ENCODE measurements at places on chromosomes 7 and 10.

- DNase-seq = no peak
Measured at GRCh38 chr7:49564379-49564714, 209.1 kb upstream of the VWC2 start.

DNA sequence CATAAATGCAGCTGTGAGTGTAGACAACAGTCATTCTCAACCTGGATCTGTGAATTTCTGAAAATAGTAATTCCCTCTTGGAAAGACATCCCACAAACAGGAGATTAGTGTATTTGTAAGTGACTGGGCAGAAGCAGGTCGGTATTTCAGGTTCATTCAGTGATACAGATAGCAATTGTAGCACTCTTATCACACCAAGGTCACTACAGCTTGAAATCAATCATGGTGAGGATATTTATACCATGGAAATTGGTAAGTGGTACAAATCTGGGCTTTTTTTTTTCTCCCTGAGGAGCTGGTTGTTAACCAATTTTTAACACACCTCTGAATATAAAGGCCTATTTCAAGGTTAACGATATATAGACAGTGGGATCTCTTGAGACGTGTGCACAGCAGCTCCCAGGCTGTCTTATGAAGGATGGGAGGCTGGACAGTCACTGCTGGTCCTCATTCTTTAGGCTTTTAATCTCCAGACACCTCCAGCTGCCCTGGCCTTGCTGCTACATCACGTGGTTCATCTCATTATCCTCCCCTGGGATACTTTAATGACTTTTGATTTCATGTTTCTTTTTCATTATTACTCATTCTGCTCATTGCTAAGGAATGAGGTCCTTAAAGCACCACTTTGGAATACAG lies 87.1 kb downstream of the ITGA8 start:
- DNase-seq = no peak

GRCh38 chr7:25384788-25385505 lies 156.7 kb upstream of the NPVF start:
- no peak for DNase-seq

- no peak for DNase-seq
Measured at GRCh38 chr7:79341902-79342301, 111.6 kb downstream of the MAGI2 start.

DNA sequence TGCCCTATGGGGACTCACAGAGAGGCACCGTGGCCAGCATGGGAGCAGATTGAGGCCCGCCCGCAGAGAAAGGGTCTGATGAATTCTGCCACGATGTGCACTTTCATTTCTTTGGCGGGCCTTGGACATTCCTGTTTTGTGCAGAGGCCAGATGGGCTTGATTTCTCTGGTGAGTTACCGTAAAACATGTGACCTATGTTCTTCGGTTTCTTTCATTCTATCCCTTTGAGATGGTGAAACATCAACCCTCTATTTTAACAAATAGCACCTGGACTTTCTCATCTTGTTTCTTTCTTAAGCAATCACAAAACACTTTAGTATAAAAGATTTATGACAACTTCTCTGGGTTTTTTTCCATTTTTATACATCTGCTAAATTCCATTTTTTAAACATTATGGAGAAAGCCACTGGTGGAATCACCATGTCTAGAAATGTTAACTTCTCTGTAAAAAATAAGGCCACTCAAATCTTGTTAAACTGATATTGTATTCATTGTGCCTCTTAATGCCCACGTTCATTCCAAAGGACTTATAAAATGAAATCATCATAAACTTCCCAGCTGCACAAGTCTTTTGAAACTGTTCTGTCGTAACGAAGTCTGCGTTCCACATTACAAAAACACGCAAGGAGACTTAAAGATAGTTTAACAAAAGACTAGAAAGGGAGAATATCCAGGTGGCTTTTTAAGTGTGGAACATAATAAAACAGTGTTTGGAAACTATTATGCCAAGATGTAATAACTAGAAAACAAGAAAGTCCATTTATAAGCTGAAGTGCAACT lies 21.4 kb upstream of the ODAD2 start:
- DNase-seq = no peak

DNA sequence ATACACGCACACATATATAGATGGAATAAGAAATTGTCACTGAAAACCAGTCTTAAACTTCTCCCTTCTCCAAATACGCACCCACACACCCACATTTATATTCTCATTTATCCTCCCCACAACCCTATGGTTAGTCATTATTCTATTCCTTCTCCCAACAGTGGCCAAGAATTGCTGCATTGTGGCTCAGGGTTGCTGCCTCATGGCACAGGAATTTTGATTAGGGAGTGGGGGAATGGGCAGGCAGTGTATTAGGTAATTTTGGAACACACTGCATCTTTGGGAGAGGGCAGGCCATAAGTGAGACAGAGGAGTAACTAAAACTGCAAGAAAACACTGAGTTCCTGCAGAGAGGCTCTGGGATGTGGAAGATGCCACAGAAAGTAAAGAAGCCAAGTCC lies 35.7 kb downstream of the NAPEPLD start:
- no peak for DNase-seq

GRCh38 chr7:99448855-99449254 lies 10.1 kb downstream of the CPSF4 start:
- DNase-seq = no peak

DNA sequence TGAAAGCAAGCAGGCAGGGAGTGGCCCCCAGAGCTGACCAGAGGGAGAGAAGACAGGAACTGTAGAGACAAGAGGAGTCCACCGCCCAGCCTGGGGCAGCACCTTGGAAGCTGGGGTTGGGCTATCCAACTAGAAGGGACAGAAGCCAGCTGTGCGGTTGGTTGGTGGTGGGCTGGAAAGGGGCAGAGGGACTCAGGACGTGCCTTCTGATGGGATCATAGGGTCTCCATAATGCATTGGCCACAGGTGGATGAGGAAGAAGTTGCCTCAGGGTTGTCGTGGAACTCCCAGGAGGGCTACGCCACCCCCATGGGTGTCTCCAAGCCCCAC lies 114.0 kb upstream of the RET start:
- DNase-seq = no peak

GRCh38 chr7:798921-799470 lies 33.3 kb upstream of the SUN1 start:
- DNase-seq = no peak

DNA sequence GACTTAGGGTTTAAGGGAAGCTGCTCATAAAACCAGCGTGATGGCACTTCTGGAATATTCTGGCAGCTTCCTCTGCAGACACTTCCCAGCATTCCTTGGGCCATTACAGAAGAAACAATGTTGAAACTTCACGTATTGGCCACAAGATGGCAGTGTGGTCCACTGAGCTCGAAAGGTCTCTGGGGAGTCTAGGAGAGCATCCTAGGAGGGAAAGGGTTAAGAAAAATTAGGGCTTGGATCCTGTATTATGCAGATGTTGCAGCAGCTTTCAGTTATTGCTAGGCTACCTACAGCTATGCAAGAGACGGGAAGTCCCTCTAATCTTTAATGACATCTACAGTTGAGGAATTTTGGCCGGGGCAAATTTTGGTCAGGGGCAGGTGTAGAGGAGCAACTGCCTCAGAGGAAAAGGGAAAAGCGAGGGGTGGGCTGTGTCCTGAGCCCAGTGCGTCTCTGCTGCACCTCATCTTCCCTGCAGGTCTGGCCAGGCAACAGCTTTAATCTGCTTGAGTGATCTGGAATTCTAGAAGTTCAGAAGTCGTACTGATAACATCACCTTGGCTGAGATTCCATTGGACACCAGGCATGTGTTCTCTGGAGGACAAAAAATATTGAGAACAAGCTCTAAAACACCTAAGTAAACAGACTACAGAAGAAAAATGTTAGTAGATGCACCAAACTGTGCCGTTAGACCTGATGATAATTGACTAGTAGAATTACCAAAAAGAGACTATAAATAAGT lies 220.8 kb upstream of the PRSS58 start:
- DNase-seq = peak; percentile 76

DNA sequence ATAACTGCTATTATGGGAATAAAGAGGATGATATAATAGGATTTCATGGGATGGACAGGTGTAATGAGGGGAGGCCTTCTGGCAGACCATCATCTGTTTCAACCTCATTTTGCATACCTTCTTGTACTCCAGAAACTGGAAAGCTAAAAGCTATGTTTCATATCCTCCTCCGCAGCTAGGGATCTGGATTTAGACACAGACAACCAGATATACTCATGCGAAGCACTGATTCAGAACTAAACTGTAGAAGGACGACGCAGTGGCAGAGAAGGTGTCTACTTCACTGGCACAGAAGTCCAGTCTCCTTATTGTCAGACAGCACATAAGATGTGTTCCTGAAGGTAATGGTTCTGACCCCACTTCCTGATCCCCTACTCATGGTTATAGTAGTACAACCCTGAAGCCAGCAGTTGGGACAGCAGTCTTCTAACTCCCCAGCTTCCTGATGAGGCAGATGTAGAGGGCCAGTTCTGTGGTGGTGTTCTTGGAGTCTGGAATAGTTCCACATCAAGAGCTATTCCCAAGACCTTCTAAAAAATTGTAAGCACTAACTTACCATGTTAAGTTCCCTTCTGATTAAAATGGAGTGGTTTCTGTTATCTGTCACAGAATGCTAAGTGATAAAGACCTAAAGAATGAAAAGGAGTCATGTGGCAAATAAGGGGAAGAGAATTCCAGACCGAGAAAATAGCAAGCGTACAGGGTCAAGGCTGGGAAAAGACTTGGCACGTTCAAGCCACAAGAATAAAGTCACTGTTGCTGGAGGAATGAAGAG lies 550.3 kb downstream of the GRM8 start:
- no peak for DNase-seq

DNA sequence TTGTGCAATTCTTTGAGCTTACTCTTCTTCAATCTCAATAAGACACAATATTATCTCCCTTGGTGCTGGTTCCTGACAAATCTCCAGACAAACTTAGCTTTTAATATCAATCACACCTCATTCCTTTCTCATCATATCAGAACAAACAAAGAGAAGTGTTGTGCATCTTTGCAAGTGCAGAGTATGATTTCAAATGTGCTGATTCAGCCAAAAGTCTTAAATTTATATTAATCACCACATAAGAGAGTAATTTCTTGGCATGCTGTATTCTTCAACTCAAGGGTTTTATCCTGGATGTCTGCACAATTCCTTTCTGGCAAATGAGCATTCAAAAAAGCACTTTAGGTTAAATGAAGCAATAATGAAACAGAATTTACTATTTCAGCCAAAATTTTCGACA lies 877.8 kb downstream of the ANKRD7 start:
- no peak for DNase-seq

DNA sequence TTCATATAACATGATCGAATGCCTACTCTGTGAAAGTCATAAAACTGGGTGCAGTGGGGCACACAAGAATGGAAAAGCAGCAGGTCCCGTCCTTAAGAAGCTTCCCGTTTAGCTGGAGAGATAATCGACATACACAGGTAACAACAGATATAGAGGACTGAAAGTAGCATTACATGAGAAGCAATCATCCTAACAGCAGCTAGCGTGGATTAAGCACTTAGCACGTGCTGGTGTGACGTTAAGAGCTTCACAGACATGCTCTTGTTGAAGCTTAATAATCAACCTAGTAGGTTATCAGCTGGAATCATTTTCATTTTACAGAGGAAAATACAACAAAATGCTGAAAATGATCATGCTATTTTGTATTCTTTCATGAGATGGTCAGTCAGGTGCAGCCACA lies 184.8 kb downstream of the GPAM start:
- no peak for DNase-seq

GRCh38 chr7:94421681-94422080 lies 27.0 kb downstream of the COL1A2 start:
- no peak for DNase-seq

DNA sequence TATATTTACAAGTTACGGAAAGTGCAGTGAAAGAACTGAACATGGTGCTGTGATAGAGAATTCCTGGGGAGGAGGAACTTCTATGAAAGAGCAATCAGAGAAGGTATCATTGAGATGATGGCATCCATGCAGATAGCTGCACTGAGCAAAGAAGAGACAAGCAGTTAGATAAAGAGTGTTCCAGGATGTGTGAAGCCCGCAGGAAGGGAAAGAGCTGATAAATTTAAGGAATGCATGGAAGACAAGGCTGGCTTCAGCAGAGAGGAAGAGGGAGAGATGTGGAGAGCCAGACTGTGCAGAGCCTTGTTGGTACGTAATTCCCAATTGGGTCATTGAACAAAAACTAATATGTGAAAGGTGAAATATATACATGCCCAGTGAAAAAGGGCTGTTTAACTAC lies 538.9 kb downstream of the INHBA start:
- DNase-seq = no peak

- DNase-seq = no peak
Measured at GRCh38 chr10:50600831-50601477, 22.8 kb downstream of the SGMS1 start.

DNA sequence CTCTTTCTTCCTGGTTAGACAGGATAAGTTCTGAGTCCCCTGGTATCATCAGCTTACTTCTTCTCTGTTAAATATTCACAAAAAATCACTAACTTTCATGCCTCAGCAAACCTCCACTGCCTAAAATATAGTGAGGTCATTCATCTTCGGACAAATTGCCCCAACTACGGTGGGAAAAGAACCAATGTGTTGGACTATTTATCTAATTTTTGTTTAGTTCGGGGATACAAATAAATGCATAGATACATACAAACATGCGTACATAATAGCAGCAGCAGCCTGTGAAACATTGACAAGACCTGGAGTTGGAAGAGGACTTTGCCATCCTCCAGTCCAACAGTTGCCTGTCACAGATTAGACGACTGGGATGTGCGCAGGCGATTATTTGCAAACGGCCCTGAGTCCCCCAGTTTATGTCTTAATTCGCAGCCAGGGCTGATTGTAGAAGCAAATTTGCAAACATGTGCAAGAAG lies 51.5 kb downstream of the EGFR start:
- DNase-seq = no peak

GRCh38 chr7:85612514-85612913 lies 425.7 kb upstream of the SEMA3D start:
- no peak for DNase-seq

GRCh38 chr10:125118011-125118611 lies 42.3 kb downstream of the CTBP2 start:
- DNase-seq = no peak

DNA sequence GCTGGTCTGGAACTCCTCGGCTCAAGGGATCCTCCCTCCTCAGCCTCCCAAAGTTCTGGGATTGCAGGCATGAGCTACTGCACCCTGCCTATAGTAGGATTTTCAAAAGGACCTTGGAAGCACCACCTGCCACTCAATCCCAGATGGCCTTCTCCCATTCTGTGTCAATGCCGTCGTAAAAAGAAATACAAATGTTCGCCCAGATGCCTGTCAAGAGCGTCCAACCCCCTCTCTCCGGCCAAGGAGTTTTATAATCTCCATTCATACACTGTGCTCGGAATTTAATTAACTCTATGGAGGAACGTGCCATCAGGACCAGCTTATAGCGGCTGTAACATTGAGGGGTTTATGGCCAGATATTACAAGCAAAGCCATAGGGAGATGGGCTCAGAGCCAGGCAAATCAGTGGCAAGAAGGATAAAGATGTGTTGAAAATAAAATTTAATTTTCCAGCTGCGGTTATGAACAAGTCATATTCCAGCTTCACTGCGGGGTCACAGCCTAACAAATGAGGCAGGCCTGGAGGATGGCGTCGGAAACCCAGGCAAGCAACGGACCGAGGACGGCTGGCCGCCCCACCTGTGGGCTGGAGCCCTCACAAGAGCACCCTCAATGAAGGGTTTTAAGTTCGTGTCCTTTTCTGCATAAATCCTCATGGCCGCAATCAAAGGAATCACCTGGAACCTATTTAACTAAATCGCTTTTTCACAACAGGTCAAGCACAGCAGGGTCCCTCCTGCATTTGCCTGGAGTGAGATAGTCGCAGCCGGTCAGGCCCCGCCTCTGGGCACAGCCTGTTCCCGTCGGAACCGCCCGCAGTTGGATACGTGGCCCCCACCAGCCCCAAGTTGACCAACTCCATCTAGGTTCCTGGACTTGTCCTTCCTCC lies 374.5 kb upstream of the FOXK1 start:
- no peak for DNase-seq

GRCh38 chr7:103762877-103763276 lies 226.6 kb downstream of the RELN start:
- no peak for DNase-seq

All from MM.1S (cell line).